ENCODE measurements at places on chromosomes 7 and 10. TPM values are rescaled to one million over a fixed set of nuclear protein-coding genes. Genes with fewer than 3 reads are reported as not detected.
A peak's percentile ranks its signal among the peaks of the same experiment; 100 is the strongest.

The RGS10 gene
- total RNA-seq, result 58.3 TPM

The AP4M1 gene
- 22.0 TPM for total RNA-seq

GRCh38 chr10:4240608-4241197, 455.7 kb upstream of the KLF6 start:
- peak; percentile 59 for DNase-seq
- peak overlapping the region; percentile 89 for H3K27ac ChIP-seq
- peaks cover 22% of the 10 kb centered on the region for H3K36me3 ChIP-seq
- no peaks in the 10 kb centered on the region for H3K27me3 ChIP-seq

DNA sequence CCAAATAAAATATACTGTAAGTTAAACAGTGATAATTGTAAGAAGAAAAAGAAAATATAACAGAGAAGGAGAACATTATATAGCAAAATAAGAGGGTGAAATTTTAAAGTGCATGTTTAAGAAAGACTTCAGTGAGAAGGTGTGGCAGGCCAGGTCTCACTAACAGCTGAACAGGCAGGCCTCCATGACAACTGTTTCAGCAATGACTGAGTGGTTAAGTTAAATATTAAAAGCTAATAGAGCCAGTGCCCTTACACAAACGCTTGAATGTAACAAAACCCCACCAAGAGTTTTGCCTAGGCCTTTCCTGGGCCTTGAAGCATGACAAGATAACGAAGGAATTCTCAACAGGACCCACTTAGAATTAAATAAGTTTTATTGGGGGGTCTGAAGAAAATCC, 32.6 kb downstream of the CFAP43 start:
- H3K27ac ChIP-seq, result no peak overlapping the region
- no peak for DNase-seq
- H3K4me3 ChIP-seq, result no peak overlapping the region
- H3K4me1 ChIP-seq, result no peaks in the 10 kb centered on the region
- H3K27me3 ChIP-seq, result peaks cover 3% of the 10 kb centered on the region

- H3K4me3 ChIP-seq, result no peak overlapping the region
- no peak overlapping the region for H3K27ac ChIP-seq
- H3K27me3 ChIP-seq, result peaks cover 7% of the 10 kb centered on the region
- H3K4me1 ChIP-seq, result peaks cover 11% of the 10 kb centered on the region
- DNase-seq, result no peak
- H3K36me3 ChIP-seq, result no peaks in the 10 kb centered on the region
Observed at GRCh38 chr7:2497500-2498336, 21.5 kb upstream of the GRIFIN start.

DNA sequence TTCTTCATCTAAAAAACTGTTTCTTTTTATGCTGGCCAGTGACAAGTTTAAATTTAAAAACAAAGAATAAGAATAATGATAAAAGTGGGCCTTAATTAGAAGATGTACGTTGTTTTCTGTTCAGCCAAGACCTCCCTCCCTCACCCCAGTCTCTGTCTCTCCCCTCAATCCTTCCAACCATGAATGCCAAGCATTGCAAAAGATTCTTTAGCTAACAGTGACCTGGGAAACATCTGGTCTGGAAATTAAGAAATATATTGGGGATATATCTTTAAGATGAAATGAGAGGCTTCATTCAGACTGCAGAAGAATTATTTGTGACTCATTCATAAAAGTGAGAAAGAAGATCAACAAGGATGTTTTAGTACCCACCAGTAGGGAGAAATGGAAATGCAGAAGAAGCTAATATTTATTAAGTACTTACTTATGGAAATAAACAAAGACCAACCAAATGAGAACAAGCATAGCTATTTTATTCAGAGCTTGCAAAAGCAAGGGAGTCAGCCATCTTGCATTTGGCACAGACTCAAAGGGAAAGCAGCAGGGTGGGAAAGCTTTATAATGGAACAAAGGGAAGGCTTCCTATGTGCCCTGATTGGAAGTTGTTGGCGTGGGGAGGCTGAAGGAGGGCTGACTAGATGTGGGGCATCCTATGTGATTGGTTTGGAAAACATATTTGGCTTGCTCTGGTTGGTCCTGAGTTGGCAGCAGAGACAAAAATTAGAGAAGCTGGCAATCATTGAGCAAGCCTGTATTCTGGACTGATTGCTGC, 595.4 kb upstream of the GHITM start:
- H3K4me1 ChIP-seq, result no peaks in the 10 kb centered on the region
- no peaks in the 10 kb centered on the region for H3K27me3 ChIP-seq
- H3K36me3 ChIP-seq, result no peaks in the 10 kb centered on the region
- H3K27ac ChIP-seq, result no peak overlapping the region

The NUPR2 gene
- not detected for total RNA-seq

DNA sequence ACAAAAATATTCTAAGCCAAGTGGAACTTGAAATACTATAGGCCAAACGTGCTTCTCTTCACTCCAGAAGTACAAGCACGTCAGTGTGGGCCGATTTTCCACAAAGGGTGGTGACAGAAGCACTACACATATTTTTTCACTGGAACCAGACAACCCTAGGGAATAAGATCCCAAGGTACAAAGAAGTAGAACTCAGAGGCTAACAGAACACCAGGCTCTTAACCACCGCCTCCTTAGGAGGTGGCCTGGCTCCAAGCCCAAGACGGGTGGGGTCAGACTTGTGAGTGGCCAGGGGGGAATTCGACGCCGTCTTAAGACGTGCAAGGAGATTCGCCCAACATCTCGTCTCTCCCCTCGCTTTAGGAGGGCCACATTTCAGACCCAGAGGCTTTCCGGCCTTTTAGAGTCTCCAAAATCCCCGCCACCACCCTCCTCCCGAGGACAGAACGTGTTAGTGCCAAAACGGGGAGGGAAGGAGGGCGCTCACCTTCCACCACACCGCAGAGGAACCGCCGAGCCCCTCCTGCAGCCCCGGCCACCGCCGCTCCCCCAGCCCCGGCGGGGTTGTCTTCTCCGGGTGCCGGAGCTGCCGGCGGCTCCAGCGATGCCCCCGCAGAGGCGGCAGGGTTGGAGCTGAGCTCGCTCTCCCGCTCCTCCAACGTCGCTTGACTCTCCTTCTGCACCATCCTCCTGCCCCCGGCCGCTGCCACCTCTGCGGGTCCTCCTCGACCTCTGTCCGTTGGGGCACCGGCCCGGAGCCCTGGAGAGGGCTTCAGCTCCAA, 716 bp downstream of the OGA start:
- peak; percentile 88 for DNase-seq

The NAPEPLD gene
- 3.9 TPM for total RNA-seq

The SUN3 gene
- 1.6 TPM for total RNA-seq

All from HFFc6 (cell line).